ENCODE measurements at places on chromosomes 4 and X.

GRCh38 chrX:1481636-1482529, 29.2 kb upstream of the ASMTL start:
- DNase-seq = peak; percentile 93

DNA sequence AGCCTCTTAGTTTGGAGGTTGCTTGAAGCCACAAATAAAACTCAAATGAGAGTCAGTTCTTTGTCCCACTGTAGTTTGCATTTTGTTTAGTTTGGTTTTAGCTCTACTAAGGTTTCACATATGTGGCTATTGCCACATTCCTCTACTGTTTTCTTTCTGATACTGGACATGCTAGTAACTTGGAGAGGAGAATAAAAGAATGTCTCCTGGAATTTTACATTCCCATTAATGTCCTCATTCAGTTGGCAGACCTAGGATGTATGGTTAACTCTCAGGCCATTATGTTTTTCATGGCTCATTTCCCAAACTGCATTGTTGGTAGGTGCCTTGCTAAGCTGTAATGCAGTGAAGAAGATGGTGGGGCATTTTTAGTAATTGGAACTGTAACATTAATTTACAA, 29.9 kb downstream of the UPRT start:
- peak; percentile 80 for DNase-seq

GRCh38 chr4:1564535-1565375, 119.4 kb downstream of the FAM53A start:
- DNase-seq = no peak

GRCh38 chrX:131675596-131676194, 131.8 kb downstream of the OR13H1 start:
- peak; percentile 1 for DNase-seq

GRCh38 chr4:67762086-67762485, 7.9 kb upstream of the GNRHR start:
- DNase-seq = peak; percentile 51

DNA sequence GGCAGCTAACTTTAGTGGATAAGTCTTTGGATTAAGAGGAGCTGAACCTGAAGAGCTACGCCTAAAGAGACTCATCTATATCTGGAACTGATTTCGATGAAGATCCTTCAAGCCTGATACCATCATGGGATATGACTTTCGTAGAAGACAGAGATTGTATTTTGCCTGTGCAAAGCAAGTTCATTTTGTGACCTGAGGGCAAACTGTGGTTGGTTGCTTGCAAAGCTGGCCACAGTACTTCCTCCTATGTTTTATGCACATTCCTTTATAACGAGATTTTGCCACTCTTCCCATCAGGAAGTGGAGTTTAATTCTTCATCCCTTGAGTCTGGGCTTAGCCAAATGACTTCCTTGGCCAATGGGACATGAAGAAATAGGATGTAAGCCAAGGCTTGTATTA, 519.3 kb upstream of the NR3C2 start:
- no peak for DNase-seq

GRCh38 chrX:129996120-129996519, 13.7 kb downstream of the BCORL1 start:
- DNase-seq = peak; percentile 48

GRCh38 chr4:138181287-138181686, 60.9 kb downstream of the SLC7A11 start:
- DNase-seq = peak; percentile 75

DNA sequence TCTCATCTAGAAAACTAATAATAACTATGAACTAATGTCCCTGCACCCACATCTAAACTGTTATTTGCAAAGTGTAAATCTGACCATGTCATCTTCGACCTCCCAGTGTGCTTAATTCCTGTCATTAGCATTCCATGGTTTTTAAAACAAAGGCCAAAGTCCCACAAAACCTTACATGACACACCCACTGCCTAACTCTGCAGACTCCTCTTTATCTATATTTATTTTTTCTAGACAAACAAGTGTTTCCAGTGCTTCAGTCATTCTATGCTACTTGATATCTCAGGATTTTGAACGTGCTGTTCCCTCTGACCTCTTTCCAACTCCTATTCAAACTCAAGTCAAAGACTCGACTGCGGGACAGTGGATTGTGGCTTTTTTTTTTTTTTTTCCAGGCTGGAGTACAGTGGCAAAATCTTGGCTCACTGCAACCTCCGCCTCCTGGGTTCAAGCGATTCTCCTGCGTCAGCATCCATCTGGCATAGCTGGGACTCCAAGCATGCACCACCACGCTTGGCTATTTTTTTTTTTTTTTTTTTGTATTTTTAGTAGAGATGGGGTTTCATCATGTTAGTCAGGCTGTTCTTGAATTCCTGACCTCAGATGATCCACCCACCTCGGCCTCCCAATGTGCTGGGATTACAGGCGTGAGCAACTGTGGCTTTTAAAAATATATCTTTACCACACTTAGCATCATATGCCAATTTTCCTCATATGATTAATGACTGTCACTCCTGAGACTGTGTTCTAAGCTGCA, 1511.0 kb downstream of the ARAP2 start:
- DNase-seq = no peak

GRCh38 chr4:35836596-35836995, 407.7 kb downstream of the ARAP2 start:
- no peak for DNase-seq

- DNase-seq = no peak
These were observed 29.7 kb upstream of the LNX1 start for GRCh38 chr4:53620956-53621355.

- DNase-seq = peak; percentile 42
These were observed 65.1 kb upstream of the DIAPH2 start for GRCh38 chrX:96619588-96619987.

DNA sequence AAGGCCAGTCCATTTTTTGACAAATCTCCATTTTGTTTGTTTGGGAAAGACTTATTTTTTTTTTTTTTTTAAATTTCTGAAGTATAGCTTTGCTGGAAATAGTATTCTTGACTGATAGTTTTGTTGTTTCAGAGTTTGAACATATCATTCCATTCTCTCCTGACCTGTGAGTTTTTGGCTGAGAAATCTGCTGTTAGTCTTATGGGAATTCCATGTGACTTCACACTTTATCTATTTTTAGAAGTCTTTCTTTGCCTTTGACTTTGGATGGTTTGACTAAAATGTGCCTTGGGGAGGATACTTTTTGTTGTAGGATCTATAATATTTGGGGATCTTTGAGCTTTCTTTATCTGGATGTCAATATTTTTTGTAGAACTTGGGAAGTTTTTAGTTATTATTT, 10.7 kb upstream of the ADAM29 start:
- DNase-seq = no peak

- no peak for DNase-seq
These were observed 274.9 kb downstream of the CPXCR1 start for GRCh38 chrX:89021964-89022363.

- no peak for DNase-seq
These were observed 88.4 kb upstream of the PAQR3 start for GRCh38 chr4:79027656-79028055.

DNA sequence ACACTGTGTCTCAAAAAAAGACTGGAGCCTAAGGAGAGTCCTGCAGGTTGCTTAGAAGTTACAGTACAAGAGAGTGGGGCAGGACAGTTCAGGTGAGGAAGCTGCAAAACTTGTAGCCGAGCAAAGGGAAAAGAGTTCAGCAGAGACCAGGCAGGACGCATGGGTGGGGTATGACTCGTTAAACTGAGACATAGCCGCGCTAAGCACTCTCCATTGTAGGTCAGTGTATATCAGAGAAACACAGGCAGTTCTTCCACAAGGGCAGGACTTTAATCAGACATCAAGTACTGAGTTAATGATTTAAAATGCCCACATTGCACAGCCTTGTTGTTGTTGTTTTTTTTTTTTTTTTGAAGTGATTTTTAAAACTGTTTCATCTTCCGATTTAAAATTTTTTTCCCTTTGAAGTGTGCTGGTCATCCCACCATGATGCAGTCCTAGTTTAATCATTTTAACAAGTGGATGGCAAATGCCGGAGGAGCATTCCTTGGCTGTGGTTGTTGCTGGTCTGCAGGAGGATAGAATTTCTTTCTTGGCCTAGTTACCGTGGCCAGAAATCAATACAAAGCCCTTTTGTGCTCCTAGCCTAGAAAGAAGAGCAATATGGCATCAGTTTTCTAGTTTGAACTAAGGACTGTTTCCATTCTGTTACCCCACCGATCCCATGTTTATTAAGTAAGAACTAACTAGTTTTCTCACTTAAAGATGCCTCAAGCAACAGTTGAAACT, 10.3 kb downstream of the LAP3 start:
- no peak for DNase-seq

DNA sequence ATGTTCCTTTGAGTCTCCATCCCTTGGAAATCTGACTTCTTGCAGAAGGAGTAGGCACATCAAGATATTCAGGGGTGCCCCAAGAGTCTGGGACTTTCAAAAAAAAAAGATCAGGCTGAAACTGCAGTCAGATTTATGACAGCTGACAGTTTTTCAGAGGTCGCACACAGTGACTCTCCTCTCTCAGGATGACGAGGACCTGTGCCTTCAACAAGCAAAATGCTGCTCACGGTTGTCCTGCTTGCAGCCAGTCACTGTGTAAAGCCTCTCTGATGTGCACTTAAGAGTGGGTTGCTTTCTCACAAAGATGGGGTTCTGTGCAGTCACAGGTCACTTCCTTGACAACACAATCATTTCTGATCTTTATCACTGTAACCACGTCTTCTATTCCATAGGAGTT, 178.2 kb downstream of the PTTG2 start:
- no peak for DNase-seq

DNA sequence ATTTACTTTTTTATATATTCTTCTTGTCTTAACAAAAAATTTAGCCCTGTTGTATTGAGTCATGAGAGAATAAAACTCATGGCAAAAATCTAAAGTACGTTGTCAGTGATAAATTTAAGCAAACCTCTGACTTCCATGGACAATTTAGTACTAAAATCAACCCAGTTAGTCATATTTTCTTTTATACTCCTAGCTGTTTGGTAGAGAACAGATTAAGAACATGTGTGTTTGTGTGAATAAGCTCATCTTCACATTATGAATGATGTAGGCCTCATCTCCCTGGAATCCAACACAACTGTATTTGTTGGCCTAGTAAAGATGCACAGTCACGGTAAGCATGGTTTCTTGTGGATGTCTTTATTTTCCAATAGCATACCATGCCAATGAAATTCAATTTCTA, 40.8 kb upstream of the FAM47B start:
- DNase-seq = no peak

All from fibroblast of pulmonary artery (primary cell).